ENCODE measurements at places on chromosomes 7 and 10.

DNA sequence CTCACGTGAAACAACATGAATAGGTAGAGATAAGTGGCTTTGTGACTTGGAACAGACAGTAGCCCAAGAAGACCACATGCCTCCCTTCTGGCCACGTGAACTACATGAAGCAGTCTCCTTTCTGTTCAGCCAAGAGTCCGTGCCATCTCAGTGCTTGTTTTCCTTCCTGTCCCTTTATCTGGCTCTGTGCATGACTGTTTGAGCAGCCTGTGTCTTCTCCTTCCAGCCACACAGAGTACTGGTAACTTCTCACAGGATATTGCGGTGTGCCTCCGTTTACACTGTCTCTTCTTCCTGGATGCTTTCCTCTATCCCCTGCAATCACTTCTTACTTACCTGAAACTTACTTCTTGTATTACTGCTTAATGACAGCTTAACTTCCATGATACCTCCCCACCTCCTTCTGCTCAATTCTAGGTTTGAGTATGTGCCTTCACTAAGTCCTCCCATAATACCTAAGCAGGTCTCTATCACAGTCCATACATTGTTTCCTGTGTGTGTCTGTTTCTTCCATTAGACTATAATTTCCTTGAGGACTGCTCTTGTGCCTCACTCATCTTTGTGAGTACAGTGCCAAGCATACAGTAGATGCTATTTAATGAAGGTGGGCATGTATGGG lies 748.7 kb downstream of the AUTS2 start:
- no peak for DNase-seq

GRCh38 chr7:139108266-139109187 lies 993 bp downstream of the ZC3HAV1 start:
- peak; percentile 52 for DNase-seq

DNA sequence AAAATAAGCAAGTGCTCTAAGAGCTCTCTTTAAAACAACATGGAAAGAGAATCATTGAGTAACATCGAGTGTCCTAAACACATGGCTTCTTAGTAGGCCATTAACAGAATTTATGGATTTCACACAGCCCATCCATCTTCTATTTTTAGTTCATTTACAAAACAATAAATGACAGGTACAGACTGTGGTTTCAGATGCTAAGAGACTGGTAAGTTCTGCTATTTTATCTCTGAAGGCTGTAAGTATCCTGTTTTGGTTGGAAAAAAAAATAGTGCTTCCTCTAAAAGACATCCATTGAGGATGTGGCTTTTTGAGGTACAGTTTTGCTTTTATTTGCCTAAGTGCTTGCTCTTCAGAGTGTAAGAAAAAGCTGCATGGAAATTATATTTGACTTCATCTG lies 27.4 kb upstream of the GNAI1 start:
- DNase-seq: no peak

DNA sequence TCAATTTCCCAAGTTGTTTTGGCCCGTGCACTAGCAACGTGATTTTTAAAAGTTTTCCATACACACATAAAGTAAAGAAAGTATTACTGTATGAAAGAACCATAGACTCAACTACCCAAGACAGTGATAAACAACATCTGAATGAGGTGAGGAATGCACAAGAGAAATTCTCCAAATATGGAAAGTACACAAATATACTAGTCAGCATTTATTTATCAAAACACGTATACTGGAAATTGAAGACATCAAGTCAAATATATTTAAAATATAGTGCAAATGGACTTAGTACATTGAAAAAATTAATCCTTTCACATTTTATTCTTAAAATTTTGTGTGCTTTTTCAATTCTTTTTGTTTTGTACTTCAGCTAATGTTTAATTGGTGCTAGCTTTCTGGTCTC lies 143.6 kb downstream of the ARL4A start:
- DNase-seq: no peak

GRCh38 chr7:66837007-66837406 lies 84.0 kb upstream of the TMEM248 start:
- no peak for DNase-seq

DNA sequence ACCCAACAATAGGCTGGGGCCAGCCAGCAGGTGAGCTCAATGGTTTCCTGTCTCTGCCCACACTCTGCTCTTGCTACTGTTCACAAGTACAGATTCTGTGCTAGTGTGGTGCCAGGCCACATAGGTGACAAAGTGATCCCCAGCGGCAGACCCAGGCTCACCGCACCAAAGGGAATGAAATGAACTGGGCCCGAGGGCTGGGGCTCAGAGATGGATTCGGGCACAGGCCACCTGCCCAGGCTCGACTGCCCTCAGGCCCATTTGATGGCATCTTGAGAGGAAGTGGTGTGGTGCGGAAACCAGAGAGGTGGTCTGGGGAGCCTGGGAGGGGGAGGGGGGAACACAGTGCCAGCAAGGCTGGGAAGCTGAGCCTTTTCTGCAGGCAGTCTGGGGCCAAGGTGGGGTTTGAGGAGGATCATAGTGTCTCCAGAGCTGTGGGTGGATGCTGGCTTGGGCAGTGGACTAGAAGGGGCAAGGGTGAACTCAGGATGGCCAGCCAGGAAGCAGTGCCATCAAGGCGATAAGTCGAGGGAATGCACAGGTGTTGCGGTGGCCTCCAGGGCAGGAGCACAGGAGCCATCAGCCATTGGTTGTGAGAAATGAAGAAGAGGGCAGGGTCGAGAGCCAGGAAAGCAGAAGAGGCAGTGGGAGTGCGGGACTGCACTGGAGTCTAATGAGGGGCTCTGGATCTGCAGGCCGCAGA lies 85.2 kb downstream of the ARHGAP22 start:
- no peak for DNase-seq

- no peak for DNase-seq
Measured at GRCh38 chr10:110758898-110759297, 112.8 kb upstream of the PDCD4 start.

DNA sequence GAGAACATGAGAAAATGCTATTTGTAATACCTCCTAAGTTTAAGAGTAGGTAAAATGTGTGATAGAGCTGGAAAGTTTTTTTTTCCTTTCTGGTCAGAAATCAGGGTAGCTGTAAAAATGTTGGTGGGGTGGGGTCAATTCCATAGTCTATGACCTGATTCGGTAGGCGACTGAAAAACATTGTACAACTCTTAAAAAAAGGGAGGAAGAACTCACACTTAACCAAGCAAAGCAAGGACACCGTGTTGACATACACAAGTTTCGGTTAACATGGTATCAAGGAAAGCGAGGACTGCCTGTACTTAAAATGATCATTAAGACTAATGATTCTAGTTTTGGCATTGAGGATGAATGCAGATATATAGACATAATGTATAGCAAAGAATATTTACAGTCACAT lies 1.8 kb upstream of the ZEB1 start:
- DNase-seq: no peak

DNA sequence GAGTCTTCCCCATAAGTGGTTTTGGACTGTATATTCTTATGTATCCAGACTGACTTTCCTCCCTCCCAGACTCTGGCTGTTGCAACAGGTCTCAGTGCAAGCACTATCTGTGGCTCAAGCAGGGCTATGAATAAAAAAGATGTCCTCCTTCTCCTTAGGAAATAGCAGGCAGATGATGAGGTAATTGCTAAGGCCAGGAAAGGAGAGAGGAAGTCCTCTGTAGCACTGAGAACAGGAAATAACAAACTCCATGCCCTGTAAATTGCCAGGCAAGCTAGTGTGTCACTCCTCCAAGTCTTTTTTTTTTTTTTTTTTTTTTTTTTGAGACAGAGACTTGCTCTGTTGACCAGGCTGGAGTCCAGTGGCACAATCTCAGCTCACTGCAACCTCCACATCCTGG lies 900.1 kb downstream of the TYW1 start:
- no peak for DNase-seq

- no peak for DNase-seq
Measured at GRCh38 chr10:125472010-125472607, 210.9 kb downstream of the TEX36 start.

DNA sequence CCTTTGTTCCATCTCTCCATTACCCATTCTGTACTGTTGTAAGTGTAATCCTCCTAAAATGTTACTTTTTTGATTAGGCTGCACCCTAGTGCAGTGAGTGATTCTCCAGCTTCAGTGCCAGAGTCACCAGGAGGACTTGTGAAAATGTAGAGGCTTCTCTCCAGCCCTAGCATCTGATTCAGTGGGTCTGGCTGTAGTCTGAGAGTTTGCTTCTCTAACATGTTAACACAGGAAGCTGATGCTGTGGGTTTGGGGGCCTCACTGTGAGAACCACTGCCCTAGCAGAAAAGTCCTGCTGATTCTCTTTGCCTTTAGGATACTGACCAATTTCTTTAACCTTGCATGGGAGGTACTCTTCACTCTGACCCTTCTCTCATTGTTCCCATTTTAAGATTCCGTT lies 24.4 kb downstream of the CSGALNACT2 start:
- no peak for DNase-seq

- no peak for DNase-seq
Measured at GRCh38 chr10:128738386-128738915, 612.2 kb upstream of the MKI67 start.

GRCh38 chr10:121293110-121293509 lies 305.1 kb downstream of the FGFR2 start:
- DNase-seq: no peak

DNA sequence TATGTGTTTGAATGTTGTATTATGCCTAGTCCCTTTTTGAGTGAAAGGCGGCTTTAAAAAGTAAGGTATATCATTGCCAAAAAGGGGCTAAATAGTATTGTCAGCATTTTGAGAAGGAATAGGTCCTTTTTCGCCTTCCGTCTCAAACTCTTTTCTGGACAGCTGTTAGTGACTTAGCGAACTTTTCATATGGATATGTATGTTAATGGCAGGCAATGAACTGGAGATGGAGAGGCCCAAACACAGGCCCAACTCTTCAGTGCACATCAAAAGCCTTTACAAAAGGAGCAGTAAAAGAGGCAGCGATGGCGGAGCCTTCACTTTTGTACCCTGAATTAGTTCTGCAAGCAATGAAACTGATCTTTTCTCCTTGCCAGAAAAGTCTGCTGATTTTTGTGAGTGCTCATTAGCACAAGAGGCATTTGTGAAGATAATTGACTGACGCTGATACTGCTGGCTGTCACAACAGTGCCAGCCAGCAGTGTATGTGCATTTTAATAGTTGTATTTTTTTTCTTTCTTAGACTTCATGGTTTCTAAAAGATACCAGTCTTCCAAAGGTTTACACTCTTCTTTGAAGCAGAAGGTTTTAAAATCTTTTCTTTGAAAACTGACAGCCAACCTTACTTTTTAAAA lies 243.7 kb upstream of the SP8 start:
- no peak for DNase-seq

GRCh38 chr7:2640846-2641316 lies 9.1 kb downstream of the TTYH3 start:
- DNase-seq: no peak

GRCh38 chr10:101695404-101695890 lies 477 bp upstream of the FBXW4 start:
- DNase-seq: no peak

GRCh38 chr10:119393019-119393418 lies 149.5 kb downstream of the RGS10 start:
- DNase-seq: no peak

DNA sequence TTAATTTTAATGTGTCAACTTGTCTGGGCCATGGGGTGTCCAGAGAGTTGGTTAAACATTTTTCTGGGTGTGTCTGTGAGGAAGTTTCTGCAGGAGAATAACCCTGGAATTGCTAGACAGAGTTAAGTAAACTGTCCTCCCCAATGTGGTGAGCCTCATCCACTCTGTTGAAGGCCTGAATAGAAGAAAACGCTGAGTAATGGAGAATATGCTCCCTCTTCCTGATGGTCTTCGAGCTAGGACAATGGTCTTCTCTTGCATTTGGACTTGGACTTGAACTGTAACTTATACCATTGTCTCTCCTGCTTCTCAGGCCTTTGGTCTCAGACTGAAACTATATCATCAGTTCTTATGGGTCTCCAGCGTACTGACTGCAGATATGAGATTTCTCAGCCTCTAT lies 296.0 kb upstream of the IMMP2L start:
- no peak for DNase-seq

- no peak for DNase-seq
Measured at GRCh38 chr7:27527348-27527714, 135.4 kb downstream of the HIBADH start.

DNA sequence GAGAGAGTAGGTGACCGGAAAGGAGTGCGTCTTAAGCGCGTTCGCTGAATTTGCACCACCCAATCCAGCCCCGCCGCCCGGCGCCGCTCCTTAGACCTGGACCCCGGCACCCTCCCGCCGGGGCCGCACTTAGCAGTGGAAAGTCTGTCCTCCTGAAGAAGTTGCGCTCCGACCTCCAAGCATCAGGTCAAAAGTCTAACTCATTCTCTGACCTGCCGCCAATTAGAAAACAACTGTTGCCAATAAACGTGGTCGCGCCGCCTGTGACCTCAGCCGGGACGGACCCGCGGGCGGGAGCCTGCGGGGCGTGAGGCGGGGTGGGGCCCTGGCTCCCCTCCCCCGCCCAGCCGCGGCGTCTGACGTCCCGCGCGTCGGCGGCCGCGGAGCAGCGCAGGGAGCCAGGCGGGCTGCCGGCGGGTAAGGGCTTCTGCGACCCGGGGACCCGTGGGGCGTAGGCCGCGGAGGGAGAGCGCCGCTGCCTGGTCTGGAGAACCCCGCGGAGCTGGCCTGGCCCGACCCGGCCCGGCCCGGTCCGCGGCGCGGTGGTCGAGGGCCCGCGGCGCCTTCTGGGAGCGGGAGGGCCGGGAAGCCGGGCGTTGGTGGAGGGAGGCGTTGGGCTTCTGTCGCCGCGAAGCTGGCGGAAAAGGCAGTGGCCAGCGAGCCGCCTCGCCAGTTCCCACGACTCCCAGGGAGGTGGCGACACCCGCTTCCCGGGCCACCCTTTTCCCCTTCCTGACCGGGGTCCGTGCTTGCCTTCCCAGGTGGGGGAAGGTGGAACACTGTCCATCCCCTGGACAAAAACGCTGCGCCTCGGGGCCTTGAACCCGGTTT lies at the start of gene BCAP29:
Gene BCAP29 (plus strand): TSS at position 362 of the 831 bp plus-strand sequence. CDS start 527 bp downstream, outside the sequence.
- peak; percentile 73 for DNase-seq

DNA sequence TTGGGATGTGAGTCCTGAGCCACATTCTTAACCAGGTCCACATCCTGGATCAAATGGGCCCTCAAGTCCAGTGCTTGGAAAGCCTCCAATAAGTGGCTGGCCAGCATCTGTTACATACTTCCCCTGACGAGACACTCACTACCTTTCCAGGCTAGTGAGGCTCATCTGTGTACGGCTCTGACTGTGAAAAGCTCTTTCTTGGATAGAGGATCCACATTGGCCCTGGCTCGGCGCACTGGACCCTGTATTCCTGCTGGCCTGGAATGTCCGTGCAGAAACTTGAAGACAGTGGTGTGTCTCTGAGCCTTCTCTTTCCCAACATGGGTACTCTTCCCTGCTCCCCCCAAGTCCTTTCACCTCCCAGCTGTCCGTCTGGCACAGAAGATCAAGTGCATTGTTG lies 35.5 kb downstream of the MYL10 start:
- DNase-seq: no peak

Measured in activated T-cell treated with anti-CD3 and anti-CD28 coated beads, Interleukin-2, amount 50 U/mL, for 1 hour (primary cell).